ENCODE measurements at places on chromosomes 3 and 15. TPM values are rescaled to one million over a fixed set of nuclear protein-coding genes. Genes with fewer than 3 reads are reported as not detected.

GRCh38 chr15:88031461-88031860 lies 225.1 kb downstream of the NTRK3 start:
- no peak for DNase-seq

- DNase-seq, result no peak
Measured at GRCh38 chr3:132622761-132623160, 25.7 kb downstream of the ACKR4 start.

SHF gene
- total RNA-seq, result 1.4 TPM

GRCh38 chr3:170572665-170573253 lies 13.1 kb downstream of the SLC7A14 start:
- DNase-seq, result peak; percentile 40

- no peak for DNase-seq
Measured at GRCh38 chr3:140375002-140375401, 302.9 kb upstream of the TRIM42 start.

CD200 gene
- total RNA-seq, result 27.8 TPM

HEG1 gene
- total RNA-seq, result 32.1 TPM

Data from GM12878 (cell line).